ENCODE measurements at places on chromosomes 6 and 20.

DNA sequence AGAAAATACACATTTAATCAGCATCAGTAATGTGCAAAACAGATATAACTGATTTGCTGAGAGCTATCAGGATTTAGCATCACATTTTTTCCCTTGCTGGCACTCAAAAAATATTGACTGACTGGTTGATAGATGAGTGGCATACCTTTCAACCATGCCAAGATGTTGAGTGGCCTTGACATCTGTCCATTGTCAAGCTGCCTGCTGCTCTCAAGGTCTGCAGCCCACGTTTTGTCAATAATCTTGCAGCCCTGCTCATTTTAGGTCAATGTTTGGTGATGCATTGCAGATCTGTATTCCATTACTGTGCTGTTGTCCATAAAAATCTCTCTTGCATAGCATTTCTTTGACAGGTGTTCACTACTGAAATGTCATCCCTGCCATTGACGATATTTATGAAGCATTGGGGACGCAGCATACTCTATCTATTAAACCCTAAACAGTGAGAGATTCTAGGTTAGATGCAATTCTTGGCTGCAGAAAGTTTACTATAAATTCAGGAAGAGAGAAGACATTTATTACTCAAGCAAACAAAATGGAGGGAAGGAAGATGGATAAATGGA is 111.6 kb downstream of the BFSP1 start:
- no peak for DNase-seq

DNA sequence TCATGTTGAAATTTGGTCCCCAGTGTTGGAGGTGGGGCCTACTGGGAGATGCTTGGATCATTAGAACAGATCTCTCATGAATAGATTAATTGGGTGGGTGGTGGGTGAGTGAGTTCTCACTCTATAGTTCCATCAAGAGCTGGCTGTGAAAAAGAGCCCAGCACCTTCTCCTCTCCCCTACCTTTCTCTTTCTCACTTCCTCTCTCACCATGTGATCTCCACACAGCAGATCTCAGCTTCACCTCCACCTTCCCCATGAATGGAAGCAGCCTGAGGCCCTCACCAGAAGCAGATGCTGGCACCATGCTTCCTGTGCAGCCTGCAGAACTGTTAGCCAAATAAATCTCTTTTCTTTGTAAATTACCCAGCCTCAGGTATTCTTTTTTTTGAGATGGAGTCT is 12.9 kb upstream of the GMNN start:
- DNase-seq = no peak

DNA sequence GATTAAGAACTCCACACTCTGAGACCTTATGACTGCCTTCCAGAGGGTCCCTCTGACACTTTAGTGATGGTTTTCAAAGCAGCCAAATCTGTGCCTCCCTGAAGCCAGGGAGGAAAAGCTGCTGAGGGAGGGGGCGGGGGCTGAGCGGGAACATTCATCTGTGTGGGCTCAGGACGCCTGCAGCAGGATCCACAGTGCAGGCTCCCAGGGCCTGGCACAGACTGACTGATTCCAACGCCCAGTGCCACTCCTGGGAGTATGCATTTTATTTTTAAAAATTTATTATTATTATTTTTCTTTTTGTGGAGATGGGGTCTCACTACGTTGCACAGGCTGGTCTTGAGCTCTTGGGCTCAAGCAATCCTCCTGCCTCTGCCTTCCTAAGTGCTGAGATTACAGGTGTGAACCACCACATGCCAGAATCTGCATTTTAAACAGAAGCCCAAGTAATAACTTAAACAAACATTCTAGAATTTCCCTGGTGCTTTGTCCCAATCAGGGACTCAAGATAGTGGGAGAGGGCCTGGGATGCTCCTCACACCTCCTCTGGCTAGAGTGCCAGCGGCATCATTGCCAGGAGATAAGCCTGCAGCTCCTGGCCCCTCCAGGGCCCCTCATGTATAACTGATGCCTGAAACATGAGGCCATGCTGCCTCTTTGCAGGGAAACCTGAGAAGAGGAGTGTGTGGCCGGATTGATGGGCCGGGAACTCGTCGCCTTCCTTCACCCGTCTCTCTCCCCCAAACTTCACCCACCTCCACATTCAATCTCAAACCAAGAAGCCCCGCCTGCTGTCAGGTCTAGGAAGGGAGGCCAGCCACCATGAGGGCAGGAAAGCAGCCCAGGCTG is 438 bp upstream of the TMC2 start:
- no peak for DNase-seq

DNA sequence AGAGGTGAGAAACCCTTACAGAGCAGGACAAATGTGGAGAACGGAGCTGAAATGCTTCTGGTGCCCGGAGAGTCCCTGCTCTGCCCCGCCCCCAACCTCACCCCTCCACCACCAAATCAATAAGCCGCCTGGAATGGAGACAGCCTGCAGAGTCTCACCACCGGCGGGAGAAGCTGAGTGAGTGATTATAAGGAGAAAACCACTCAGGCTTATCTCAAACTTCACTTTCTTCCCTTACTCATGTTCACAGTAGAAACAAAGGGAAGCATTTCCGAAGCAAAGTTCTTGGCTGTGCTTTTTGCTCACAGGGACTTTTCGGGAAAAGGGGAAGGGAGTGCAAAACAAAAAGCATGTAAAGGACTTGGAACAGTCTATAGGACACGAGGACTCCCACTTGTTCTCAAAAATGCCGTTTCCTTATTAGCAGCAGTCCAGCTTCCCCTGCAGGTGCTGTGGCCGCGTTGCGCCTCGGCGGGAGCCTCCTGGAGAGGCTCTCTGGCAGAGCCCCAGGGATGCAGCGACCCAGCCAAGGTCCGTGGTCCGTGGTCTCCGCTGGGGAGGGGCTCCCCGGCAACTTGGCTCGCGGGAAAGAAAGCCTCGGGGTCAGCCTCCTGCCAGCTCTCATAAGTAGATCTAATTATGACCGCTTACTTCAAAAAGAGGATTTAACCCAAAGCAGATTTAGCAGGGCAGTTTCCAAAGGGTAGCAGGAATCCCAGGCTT is 64.8 kb upstream of the TMEM30A start:
- peak; percentile 31 for DNase-seq

- no peak for DNase-seq
Measured at GRCh38 chr6:109239651-109240321, 142.5 kb downstream of the CD164 start.
